ENCODE measurements at places on chromosomes 5 and 9.

DNA sequence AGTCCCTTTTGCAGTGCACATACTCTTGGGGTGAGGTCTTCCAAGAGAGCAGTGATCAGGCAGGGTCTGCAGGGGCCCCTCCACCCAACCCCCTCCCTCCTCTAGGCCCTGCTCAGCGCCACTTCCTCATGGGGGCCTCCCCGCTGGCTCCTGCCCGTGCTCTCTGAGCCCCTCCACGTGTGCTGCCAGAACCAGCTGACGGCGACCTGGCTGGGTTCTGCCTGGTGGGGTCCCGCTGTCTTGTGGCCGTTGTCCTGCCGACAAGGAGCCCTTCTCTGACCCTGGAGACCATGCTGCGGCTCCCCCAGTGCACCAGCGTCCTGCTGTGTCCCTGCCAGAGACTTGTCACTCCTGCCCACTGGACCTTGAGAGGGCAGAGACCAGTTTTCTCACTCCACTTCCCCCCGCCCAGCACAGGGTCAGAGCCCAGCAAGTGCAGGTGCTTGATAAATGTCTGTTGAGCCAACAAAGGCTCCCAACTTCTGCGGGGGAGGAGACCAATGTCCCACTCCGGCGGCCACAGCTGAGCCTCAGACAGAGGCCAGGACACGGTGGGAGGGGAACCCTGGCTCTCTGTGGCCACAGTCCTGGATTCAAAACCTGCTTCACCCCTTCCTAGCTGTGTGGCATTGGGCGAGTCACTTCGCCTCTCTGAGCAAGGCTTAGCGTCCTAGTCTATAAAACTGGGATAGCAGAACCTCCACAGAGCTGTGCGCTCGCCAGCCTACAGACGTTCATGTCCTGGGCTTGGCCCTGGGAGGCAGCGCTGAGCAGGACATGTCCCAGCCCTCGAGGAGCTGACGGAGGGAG lies 24.8 kb downstream of the SARDH start:
- DNase-seq, result no peak

DNA sequence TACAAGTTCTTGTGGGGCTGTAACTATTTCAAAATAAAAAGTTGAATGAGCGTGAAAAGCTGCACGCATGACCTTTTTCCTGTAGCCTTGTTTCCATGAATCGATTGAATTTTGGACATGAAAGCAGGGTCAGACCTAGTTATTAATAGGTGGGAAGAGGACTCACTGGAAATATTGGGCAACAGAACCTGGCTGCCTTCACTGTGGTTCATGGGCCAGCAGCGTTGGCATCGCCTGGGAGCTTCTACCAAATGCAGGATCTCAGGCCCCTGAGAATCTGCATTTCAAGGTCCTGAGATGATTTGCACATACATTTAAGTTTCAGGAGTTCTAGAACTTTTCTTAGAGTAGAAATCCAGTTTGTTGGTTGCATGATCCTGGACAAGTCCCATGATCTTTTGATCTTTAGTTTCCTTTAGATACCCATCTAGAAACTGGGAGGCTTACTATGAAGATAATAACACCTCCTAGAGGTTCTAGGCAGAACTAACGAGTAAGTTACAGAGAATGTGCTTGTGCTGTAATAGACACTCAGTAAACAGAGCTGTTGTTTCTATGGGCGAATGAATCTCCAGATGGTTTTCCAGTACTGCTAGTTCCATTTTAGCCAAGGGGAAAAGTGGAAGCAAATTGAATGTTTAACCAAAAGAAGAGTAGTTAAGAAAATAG lies 12.4 kb downstream of the ANKRD33B start:
- DNase-seq, result no peak

DNA sequence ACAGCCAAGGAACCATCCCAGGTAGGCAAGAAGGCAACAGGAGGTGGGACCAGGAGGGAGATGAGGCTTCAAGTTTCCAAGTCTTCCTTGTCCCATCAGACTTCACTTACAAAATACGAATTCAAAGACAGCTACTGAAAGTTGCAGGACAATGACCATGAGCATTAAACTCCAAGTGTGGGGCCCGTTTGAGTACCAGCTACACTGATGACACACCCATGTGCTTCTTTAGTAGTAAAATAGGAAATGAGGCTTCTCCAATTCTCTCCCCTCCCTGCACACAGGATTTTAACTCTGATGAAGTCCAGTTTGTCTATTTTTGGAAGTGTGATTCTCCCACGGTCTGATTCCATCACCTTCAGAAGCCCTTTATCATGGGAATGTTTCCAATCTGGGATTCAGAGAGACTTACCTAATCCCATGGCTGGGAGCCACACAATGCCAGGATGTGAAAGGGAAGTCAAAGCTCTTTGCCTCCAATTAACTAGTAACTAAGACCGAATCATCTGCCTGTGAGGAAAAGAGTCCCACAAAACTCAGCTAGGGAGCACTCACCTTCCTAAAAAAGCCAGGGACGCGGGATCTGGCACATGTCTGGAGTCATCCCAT lies 222.8 kb upstream of the MSX2 start:
- DNase-seq, result no peak

DNA sequence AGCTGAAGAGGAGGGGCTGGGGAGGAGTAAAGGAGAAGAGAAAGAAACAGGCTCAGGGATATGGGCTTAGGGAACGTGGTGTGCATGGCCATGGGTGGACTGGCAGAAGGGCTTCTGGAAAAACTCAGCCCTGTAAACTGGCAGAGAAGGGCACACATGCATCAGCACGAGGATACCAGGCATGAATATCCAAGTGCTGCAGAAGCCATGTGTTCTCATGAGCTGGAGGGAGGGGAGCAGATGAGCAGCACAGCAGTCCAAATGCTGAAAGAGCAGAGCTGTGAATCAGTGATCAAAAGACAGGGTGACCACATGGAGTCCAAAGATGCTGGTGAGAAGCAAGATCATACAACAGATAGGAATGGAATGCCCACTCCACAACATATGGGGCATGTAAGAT lies 72.3 kb downstream of the SEMA5A start:
- no peak for DNase-seq

- DNase-seq, result no peak
These were observed 160.4 kb downstream of the SIL1 start for GRCh38 chr5:139037732-139038131.

- no peak for DNase-seq
These were observed 516.8 kb downstream of the RASEF start for GRCh38 chr9:82546136-82546535.

- no peak for DNase-seq
These were observed 107.1 kb downstream of the SAXO1 start for GRCh38 chr9:18925880-18926279.

DNA sequence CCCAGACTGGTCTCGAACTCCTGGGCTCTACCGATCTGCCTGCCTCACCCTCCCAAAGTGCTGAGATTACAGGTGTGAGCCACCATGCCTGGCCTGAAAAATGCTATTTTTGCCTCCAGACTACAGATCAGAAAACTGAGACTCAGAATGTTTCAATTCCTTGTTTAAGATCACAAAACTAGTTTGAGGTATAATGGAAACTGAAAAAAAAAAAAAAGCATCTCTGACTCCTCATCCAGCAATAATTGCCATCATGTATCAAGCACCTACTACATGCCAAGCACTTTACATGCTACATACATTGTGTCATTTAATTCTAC lies 35.6 kb downstream of the PLAC8L1 start:
- DNase-seq, result no peak

DNA sequence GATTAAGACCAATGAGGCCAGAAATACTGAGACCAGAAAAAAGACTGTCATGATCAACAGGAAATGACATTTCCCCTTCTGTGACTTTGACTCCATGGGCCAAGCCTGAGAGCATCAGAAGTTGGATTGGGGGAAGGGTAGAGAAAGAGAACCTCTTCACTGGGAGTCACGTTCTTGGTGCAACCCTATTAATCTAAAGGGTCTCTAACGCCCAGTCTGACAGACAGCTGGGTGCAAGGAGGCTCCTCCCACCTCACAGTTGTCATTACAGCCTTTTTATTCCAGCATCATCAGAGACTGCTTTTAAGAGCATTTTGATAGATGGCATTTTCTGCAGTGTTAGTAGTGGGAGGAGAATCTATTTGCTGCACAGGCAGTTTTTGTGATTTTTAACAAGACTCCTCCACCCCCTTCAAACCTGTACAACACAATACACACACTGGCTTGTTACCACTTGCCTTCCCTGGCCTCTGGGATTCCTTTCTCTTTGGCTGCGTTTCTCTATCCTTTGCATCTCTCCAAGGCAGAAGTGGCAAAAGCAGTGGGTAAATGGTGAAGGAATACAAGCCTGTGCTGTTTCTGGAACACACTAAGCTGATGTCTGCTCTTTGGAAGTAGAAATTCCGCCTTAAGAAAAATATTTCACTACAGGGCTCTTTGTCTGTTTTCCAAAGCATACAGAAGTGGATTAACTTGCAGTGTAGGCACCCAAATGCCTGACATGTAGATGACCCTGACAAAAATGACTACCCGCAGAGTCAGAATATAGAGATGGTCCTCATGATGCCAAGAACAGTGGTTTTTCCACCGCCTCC lies 310.4 kb upstream of the ZNF608 start:
- DNase-seq, result no peak

DNA sequence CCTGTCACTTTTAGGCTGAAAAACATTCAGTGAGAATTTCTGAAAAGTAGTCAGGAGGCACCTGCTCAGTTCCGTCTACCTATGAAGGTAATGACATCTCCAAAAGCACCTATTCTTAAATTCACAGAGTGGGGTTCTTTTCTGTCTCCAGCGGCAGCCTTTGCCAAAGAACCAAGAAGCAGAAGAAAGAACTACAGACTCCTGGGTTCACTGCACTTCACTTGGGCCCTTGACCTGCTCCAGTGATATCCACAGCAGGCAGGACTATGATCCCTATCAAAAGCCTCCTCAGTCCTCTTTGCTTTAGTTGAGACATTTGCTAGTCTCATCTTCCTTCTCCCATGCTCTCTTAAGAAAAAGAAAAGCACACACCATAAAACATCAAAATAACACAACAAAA lies 19.7 kb upstream of the PLPP6 start:
- DNase-seq, result no peak

DNA sequence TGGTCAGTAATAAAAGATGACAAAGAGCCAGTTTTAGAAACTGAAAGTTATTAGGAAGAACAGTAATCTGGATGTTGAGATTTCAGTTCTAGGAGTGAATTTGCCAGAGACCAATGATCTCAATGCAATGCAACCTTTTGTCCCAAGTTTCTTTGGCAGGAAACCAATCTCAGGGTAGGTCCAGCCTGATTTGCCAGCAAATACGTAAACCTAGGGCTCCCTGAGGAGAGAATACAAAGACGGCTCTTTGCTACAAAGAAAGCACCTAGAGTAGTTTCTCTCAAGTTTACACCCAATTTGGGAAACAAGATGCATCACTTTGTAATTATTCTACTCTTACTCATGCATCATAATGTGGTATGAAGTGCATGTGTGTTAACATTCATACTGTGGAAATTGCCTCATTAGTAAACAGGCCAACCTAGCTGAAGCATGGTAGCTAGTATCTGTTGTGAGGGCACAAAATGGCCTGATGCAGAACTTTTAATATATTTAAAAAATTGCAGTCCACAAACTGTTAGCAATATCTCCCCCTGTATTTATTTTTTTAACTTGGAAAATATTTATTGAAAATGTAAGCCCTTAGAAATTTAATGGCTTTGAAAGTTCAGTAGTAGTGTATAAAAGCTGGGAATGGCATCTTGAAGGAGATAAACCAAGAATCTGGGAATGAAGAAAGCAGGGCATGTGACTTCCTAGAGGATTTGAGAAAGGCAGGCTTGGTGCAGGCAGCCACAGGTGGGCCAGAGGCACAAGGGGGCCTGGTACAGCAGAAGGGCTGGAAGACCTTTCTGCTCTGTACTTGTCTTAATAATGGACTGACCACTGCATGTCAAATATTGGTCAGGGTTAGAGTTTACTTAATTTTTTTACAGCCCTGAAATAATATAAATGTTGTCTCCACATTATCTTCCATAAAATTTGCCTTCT lies 59.5 kb downstream of the MAST4 start:
- no peak for DNase-seq

DNA sequence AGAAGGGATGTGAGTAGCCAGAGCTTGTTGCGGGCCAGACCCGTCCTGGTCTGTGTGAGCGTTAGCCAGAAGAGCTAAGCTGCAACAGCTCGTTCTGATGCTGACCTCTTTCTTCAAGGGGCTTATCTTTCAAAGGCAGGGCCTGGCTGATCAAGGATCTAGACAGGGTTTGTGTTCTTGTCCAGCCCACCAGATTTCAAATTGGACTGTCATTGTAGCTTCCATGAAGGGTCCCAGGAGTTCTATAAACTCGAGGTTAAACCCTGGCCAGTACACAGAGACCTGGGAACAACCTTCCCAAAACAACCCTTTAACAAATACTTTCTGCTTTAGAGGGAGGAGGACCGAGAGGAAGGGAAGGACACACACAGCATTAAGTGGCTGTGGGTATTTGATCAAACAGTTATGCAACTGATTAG lies 153.0 kb upstream of the TUT7 start:
- DNase-seq, result no peak

DNA sequence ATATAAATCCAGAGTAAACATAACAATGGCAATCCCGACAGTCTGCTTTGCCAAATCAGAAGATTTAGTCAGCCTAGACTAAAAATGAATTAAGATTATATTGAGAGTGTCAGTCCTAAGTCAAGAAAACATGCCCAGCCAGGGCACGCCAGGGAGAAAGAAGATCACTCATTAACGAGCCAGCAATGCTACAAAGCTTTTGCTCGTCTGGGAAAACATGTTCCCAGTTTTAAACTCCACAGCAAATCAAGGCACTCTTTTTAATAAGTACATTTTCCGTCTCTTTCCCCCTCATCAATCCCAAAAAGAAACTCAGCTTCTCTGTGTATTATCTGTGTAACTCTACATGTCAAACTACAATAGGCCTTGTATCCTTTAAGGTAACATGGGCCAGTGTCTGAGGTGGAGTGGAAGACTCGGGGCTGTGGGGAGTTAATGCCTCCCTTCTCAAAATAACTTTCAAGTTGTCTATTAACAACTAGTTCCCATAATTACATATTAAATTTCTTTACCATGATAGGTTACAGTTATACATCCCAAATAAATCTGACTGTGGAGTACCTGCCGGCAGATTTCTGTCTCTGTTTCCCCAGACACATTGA lies 40.9 kb downstream of the NFIB start:
- no peak for DNase-seq

DNA sequence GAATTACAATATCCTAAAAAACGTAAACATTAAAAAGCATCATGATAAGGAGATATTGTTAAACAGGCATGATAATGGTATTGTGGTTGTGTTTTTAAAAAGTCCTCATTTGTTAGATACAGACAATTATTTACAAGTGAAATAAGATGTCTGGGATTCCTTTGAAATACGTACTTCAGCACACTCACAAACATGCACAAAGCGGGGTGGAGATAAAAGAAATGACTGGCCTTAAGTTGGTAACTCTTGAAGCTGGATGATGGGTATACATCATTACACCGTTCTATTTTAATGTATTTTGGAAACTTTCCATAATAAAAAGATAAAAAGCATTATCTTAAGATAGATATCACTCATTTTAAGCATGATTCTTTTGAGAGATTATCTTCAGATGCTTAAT lies 1.0 kb downstream of the FAM200C start:
- no peak for DNase-seq
